Kidney (tissue), 22 donors: ENCODE measurements at places on chromosomes 16 and 17.
A peak's percentile ranks its signal among the peaks of the same experiment; 100 is the strongest.

DNA sequence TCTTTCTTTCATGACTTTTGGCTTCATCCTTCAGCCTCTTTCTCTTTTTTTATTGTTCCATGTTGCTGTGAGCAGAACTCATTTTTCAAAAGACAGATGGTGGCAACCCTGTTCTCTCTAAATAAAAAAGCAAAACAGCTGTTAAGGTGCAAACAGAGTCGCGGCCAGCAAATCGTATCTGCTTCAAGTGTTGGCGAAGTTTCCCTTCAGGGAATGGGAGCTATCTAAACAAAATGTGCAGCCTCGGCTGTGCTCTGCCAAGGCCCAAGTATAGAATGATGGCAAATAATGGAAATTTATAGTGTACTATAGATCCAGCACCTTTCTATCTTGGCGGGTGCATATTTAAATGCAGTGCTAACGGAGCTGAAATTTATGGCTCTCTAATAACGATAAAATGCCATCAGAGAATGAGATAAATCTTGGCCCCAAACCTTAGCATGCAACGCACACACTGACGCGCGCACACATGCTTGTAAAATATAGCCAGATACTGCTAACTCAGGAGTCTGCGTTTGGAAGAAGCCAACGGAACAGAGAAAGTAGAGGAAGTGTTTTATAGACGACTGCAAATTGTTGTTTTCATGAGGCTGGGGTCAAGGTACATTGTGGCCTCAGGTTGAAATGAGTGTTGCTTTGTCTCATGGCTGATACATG is 315.5 kb upstream of the RBFOX1 start:
- no peak for DNase-seq

- DNase-seq = no peak
Measured at GRCh38 chr16:60776281-60776680, 1260.0 kb downstream of the CDH8 start.

- no peak for DNase-seq
Measured at GRCh38 chr16:81925016-81925415, 86.3 kb downstream of the SDR42E1 start.

DNA sequence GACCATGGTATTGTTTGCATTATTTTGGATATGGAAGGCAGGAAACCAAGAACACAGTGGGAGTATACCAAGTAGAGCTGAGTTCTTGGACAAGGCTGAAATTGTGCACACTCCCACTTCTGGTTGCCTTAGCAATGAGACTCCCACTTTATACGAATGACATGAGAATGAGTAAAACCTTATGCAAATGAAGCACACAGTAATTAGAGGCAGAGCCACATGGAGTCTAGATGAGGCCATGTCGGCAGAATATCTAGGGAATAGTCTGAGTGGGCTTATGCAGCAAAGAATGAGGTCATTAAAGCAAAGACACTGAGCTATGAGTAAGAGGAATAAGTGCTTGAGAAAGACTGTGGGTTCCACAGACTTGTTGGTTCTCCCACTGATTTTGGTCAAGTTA is 178.7 kb downstream of the GRIN2A start:
- DNase-seq = no peak

GRCh38 chr17:49612726-49613125 is 37.1 kb downstream of the NXPH3 start:
- DNase-seq = no peak

DNA sequence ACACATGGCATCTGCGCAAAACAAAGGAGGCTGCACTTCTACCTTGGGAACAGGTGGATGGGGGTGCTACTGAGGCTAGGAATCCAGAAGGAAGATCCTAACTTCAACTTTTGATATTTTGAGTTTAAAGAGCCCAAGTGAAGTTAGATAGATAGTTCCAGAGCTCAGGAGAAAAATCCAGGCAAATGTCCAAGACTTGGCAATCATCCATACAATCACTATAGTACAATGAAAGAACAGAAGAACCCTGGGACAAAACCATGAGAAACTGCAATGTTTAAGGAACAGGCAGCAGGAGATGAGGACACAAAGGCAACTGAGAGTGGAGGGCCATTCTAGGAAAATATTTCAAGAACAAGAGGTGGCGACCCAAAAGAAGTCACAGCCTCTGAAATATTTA is 12.4 kb downstream of the CDYL2 start:
- DNase-seq = no peak

GRCh38 chr17:3008336-3009288 is 54.8 kb downstream of the OR1D5 start:
- DNase-seq = no peak

GRCh38 chr16:11698271-11698689 is 30.0 kb downstream of the SNN start:
- no peak for DNase-seq

GRCh38 chr17:80703142-80703478 is 158.5 kb downstream of the RPTOR start:
- no peak for DNase-seq

DNA sequence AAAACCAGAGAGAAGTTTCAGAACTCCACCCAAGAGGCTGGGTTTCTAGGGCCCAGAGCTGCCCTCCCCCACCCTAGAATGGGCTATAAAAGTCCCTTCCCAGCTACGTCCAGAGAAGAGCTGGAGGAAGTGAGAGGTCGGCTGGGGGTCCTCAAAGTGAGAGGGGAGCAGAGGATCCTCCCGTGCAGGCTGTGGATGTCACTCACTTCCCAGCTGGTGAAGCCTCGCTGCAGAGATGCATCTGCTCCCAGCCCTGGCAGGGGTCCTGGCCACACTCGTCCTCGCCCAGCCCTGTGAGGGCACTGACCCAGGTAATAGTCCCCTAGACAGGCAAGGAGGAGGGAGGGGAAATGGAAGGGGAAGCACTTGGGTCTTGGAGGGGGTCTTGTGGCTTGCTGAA is at the start of gene EPX:
TSS of gene EPX (plus strand) at position 115 of the 400 bp plus-strand sequence. CDS start at position 236, 121 bp downstream.
- no peak for DNase-seq

DNA sequence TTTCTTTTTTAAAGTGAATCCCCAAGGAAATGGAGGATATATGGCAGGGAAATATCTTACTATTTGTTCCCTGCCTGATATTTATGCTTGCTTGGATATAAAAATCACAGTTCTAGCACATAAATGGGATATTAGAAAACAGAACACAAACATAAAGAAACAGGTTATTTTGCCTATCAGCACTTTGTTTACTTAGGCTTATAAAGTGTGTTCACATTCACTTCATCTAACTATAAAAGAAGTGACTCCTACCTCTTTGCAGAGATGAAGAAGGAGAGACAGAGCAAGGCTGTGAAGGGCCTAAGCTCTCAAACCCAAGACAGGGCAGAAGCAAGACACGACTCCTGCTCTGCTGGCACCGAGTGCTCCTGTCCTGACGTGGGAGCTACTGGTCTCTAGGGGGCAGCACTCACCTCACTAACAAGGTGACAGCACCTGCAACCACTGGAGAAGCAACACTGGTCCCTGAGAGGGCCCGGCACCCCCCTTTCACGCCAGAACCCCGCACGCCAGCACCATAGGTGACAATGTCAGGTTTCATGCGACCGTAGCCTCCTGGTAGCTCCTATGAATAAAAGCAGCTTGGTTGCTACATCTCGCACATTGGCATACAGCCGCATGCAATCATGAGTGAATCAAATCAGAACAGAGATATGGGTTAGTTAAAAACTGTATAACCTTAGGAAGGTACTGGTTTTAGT is 32.0 kb downstream of the MBTPS1 start:
- peak; percentile 71 for DNase-seq

DNA sequence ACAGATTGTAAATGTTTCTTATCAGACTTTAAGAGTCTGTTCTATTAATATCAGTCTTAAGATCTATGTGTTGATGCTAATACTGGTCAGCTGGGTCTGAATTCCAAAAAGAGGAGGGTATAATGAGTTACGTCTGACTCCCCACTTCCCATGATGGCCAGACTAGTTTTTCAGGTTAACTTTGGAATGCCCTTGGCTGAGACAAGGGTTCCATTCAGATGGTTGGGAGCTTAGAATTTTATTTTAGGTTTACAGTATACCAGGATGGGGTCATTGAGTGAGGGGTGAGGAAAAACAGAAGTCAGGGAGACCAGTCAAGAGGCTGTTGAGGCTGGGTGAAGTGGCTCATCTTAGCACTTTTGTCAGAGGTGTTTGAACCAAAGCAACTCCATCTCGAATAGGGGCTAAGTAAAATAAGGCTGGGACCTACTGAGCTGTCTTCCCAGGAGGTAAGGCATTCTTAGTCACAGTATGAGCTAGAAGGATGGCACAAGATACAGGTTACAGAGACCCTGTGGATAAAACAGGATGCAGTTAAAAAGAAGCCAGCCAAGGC is 2.9 kb upstream of the TMEM231 start:
- no peak for DNase-seq

GRCh38 chr17:52030052-52030451 is 128.5 kb downstream of the CA10 start:
- no peak for DNase-seq

- no peak for DNase-seq
Measured at GRCh38 chr17:68657166-68657565, 56.0 kb upstream of the FAM20A start.

DNA sequence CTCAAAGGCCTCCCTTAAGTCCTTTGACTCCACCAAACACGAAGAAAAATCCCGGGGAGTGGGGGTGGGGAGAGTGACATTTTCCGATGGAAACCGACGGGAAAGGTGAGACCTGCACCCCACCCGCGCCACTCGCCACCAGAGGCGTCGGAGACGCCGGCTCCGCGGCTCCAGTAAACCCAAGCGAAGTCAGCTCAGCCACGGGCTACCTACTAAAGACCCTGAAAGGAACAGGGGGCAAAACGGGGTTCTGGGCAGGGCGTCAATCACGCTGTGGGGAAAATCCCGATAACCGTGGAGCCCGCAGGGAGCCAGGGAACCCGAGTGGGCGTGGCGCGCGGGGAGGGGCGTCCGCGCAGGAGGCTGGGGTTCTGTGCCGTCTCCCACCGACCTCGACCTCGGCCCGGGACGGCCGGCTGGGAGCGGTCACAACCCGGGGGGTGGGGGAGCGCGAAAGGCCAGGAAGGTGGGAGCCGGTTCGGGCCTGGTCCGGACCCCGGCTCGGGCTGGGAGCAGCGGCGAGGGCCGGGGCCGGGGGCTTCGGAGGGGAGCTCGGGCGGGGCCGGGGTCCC is 565 bp downstream of the WDR45B start:
- peak; percentile 82 for DNase-seq
